ENCODE measurements at places on chromosomes 4 and X.

- no peak for ATAC-seq
Observed at GRCh38 chrX:45515262-45516215, 314.9 kb upstream of the DIPK2B start.

- no peak for ATAC-seq
Observed at GRCh38 chrX:1486749-1487361, 34.1 kb upstream of the ASMTL start.

- no peak for ATAC-seq
Observed at GRCh38 chr4:15318621-15319348, 109.0 kb upstream of the C1QTNF7 start.

- ATAC-seq, result no peak
Observed at GRCh38 chrX:120207009-120207605, 43.5 kb upstream of the ZBTB33 start.

- no peak for ATAC-seq
Observed at GRCh38 chrX:126552313-126553022, at the start of gene DCAF12L1. DCAF12L1 (minus strand) TSS chrX:126552814; CDS start chrX:126552608, 206 bp downstream.

DNA sequence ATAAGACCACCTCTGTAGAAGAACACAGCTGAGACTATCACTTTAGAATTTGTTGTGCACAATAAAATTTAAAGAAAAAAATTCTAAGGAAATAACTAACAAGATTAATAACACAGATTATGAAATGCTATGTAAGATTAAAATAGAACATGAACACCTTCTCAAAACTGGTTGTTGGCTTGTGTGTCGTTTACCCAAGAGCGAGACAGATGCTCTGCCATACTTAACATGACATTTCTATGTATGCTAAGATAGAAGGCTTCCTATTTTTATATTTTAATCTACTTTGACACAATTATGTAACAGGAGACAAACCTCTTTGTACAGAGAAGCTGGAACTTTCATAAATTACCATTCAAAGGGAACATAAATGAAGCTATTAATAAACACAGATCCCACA is 30.1 kb downstream of the USP46 start:
- ATAC-seq, result no peak

GRCh38 chrX:19544693-19545305 is 29.5 kb upstream of the MAP3K15 start:
- ATAC-seq, result no peak

DNA sequence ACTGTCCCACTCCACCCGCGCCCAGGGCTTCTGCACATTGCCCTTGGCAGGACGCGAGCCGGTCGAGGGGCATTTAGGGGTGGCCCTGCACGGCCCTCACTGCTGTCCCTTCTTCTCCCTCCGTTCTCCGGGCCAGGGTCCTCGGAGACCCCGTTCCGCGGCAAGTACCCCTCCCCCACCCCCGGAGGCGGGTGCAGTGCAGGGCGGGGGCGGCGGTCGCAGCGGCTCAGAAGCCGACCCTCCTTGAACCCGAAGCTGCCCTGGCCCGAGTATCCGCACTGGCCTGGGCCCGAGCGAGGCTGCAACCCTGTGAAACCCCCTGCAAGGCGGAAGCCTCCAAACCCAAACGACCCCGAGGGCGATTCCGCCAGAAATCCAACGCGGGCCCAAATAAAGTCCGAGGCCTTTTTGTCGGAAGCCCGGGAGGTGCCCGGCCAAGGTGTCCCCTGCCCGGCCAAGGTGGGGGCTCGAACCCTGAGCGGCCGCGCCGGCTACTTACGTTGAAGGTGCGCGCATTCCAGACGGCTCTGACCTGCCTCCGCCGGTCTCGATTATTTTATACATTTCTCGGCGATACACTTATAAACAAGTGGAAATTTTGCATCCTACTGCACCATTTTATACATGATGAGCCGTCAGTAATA is 53.1 kb upstream of the TMEM33 start:
- ATAC-seq, result no peak

- ATAC-seq, result no peak
Observed at GRCh38 chr4:14079601-14080000, 452.1 kb upstream of the BOD1L1 start.

DNA sequence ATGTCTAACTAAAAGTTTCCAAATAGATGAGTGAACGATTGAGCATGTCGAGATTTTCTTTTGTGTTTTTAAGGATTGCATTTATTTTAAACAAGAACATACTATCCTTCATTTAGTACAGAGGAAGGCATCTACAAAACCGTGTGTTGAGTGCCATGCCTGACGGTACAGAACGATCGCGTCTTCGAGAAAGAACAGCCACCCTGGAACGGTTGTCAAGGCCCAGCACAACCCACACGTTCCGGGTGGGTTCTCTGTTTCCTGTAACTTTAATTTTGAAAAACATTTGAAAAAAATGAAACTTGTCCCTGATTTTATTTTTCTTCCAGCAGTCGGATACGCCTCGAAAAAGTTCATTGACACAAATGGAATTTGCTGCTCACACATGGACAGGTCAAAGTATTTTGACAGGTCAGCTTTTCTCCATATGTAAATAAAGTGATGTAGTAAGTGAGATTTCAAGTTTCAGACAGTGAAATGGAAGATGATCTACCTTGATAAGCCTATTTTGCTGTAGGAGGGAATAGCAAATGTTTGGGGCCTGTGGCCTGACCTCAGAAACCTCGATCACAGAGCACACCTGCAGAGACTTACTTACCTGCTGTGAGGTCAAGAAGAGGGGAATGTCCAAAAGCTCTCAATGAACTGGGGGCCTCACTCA is 24.4 kb upstream of the CYP4V2 start:
- ATAC-seq, result no peak

- ATAC-seq, result no peak
Observed at GRCh38 chrX:6279277-6279909, 50.7 kb upstream of the NLGN4X start.

DNA sequence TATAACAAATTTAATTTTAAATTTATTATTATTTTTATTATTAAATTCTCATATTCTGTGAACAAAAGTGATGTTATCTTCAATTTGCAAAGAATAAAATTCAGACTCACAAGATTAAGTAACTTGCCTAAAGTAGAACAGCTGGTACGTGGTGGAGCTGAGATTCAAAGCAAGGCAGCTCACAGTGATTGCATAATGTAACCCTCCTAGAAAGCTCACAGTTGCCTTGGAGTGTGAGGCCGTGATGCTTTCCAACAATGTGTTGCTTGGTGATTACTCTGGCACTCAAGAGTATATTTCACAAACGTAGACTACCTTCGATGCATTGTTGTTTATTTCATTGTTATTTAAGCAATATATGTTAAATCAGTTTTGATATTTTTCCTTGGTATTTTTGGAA is 1039.2 kb upstream of the PABPC4L start:
- ATAC-seq, result no peak

All from stimulated activated memory B cell treated with anti-CD40 and anti-IgM and Interleukin-4, amounts not matched to agents 10 μg/mL and 1 μg/mL and 100 μg/mL, for 72 hours (primary cell).